CD4-positive, alpha-beta T cell treated with Interleukin-15 for 4 hours (primary cell): ENCODE measurements at places on chromosomes 1 and 21.

- no peak for DNase-seq
Observed at GRCh38 chr1:38814444-38814983, 45.1 kb downstream of the RRAGC start.

GRCh38 chr1:81920245-81920740 is 119.6 kb downstream of the ADGRL2 start:
- DNase-seq = no peak

- no peak for DNase-seq
Observed at GRCh38 chr1:191993549-191993948, 164.7 kb upstream of the RGS18 start.

DNA sequence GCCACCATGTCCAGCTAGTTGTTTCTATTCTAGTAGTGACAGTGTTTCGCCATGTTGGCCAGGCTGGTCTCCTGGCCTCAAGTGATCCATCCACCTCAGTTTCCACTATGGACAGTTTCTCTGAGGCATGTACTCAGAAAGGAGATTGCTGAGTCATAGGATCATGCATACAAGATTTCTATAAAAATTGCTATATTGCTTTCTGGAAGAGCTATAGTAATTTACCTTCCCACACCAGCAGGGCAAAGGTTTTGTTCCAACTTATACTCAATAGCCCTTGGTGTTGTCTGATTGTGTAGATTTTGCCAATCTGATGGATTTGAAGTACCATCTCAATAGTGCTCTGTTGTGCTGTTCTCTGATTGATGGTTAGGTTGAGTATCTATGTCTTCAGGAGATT is 15.6 kb upstream of the ATP1A1 start:
- DNase-seq = no peak

GRCh38 chr1:6278263-6278662 is 17.4 kb upstream of the GPR153 start:
- no peak for DNase-seq

GRCh38 chr21:18275781-18276180 is 31.1 kb downstream of the CHODL start:
- no peak for DNase-seq

DNA sequence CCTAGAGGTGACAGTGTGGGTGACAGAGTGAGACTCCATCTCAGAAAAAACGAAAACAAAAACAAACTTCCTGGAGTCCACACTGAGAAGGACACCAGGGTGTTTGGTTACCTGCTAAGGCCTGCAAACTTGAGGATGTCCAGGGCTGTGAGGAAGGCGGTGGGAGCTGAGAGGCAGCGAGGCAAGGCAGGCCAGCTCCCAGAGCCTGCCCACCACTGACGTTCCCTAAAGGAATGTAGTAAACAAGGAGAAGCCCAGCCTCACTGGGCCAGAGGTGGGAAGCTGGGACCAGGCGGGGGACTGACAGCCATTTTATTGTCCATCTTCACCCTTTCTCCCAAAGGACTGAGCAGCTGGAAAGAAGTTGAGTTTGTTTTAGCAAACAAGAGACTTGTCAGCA is 24.1 kb downstream of the SHISA4 start:
- no peak for DNase-seq

DNA sequence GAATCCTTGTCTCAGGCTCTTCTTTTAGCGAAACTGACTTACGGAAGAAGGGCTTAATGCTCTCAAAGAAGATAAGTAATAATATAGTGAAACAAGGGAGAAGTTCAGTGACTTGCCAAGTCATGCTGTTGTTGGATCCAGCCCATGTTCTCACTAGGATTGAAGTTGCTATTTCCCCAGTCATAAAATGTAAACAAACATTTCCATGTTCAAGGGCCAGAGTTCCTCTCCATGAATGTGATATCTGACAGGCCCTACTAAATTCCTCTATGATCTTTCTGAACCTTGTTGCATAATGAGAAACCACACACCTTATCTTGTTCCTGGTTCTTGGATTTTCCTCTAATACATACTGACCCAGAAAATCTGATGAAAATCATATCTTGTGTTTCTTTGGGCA is 876.5 kb upstream of the B3GALT2 start:
- DNase-seq = no peak

DNA sequence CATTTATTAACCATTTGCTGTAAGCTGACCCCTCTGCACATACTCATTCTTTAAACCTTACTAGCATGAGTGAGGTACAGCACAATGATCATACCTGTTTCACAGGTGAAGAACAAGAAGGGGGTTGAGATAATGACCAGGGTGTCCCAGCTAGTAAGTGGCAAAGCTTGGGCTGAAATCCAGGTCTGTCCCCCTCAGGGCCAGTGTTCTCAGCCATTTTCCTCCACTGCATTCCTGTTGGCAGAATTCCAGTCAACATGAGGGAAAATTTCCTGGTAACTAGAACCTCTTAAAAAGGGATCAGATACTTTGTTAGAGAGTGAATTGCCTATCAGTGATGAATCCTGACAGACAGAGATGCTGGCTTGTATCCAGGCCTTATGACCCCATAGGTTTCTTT is 48.1 kb downstream of the SPATA46 start:
- DNase-seq = no peak

DNA sequence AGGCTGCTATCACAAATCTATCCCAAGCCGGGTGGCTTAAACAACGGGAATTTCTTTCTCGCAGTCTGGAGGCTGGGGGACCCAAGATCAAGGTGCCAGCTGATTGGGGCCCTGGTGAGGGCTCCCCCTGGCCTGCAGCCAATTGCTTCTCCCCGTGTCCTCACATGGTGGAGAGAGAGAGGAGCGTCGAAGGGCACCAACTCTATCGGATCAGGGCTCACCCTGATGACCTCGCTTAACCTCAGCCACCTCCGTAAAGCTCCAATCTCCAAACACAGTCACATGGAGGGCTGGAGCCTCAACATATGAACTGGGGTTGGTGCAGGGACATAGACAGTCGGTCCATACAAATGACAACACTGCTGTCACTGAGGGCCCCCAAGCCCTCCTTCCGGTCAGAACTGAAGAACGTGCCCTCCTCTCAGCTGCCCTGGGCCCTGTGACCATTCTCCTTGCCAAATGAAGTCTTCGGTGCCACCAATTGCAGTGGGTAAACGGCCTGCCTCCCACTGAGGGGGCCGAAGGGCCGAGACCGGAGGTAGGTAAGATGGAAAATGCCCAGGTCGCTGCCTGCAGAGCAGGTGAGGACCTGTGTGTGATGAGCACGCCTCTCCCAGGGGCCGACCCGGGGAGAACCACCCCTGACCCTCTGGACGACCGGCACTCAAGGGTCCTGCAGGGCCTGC is 211.0 kb downstream of the TOMM20 start:
- no peak for DNase-seq

- no peak for DNase-seq
Observed at GRCh38 chr1:9653210-9653490, 1.6 kb downstream of the PIK3CD start.

DNA sequence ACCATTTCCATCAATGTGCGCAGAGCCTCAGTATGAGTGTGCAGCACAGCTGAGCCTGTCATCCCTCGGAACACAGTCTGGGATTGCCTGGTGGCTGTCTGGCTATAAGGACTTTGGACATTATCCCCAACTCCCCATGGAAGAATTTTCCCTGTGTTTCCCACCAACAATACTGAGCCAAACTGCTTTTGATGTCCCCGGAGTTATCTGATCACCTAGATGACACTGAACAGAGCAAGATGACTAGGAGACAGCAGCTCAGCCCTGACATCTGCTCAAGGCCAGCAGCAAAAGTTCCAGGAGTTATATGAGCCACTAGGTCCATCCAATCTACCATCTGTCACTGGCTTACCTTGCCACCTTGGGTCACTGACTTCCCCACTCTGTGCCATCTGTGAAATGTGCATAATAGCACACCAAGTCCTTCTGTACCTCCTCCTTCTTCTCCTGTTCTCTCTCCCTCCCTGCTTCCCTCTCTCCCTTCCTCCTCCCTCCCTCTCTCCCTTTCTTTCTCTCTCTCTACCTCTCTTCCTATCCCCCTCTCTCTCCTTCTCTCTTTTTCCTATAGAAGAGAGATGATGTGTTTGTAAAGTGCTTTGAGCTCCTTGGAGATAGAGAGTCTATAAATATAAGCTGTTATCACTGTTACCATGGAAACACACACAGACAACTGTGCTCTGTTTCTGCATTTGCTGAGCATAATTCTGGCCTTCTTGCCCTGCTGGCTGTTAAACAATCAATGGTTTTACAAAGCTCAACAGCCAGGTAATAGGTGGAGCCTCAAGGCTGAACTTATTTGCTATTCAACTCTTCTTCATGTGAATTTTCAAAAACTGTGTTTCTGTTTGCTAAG is 19.7 kb upstream of the ATP1B1 start:
- peak; percentile 19 for DNase-seq

- no peak for DNase-seq
Observed at GRCh38 chr1:246708166-246708565, 16.0 kb upstream of the SCCPDH start.

DNA sequence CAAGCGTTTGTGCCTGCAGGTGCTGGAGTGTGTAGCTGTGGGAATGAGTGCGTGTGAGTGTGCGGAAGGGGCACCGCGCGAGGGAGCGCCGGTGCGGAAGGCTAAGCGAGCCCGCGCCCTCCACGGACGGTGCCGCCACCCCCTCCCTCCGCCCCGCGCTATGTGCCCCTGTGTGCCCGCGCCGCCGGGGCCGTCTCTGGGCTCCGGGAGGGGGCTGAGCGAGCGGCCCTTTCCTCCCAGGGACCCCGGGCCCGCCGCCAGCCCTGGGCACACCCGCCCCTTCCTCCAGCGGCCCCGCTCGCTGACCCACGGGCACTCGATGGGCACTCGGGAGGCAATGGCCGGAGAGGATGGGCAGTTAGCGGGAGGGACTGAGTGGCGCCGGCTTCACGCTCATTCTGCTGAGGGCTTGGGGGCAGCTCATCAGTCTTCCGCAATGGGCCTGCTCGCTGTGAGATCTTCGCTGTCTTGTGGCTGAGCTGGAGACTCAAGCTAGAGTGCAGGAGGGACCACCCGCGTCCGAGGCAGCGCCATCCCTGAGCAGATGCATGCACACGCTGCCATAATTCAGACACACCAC is 8.6 kb upstream of the ADGRB2 start:
- no peak for DNase-seq

GRCh38 chr1:185679220-185679619 is 55.0 kb upstream of the HMCN1 start:
- no peak for DNase-seq

GRCh38 chr1:66137235-66137634 is 344.5 kb downstream of the PDE4B start:
- DNase-seq = no peak

- DNase-seq = no peak
Observed at GRCh38 chr1:209430821-209431259, 152.7 kb upstream of the CAMK1G start.

- no peak for DNase-seq
Observed at GRCh38 chr21:41018431-41018830, 149.5 kb upstream of the BACE2 start.

DNA sequence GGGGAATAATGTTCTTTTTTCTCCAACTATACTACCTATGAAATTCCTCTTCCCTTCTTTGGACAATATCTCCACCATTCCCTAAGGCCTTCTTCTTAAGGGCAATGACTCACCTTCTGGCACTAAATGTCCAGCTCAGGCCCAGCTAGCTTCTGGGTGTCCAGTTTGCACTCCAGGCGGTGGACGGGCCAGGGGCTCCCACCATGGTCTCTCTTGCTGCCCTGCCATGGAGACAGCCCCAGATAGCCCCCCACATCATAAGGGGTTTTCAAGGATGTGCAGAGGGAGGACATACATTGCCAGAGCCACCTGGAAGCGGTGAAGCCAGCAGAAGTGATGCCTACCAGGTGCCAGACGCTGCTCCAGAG is 43.8 kb downstream of the C1orf198 start:
- DNase-seq = no peak

DNA sequence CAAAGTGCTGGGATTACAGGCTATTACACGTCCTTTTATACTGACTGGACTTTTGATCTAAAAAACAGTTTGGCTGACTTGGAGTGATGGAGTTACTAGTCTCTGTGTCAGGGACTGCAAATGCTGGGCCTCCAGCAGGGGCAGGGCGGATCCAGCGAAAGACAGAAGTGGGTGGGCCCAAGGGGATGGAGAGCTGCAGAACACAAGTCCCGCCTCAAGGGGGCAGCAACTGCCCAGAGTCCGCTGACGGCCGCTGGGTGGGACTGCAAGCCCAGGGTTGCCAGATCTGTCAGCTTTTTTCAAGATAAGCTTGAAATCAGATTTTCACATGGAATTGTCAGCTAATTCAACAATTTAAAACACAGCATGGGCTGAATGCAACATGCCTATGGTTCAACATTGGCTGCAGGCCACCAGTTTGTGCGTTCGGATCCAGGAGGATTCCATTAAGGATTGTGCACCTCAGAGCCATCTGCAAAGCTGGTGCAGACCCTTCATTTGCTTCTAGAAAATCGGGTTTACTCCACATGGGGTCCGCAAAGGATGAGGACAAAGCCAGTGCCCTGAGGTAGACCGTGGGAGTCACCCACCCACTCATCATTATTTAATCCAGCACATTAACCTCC is 10.7 kb downstream of the STMN1 start:
- DNase-seq = peak; percentile 93

DNA sequence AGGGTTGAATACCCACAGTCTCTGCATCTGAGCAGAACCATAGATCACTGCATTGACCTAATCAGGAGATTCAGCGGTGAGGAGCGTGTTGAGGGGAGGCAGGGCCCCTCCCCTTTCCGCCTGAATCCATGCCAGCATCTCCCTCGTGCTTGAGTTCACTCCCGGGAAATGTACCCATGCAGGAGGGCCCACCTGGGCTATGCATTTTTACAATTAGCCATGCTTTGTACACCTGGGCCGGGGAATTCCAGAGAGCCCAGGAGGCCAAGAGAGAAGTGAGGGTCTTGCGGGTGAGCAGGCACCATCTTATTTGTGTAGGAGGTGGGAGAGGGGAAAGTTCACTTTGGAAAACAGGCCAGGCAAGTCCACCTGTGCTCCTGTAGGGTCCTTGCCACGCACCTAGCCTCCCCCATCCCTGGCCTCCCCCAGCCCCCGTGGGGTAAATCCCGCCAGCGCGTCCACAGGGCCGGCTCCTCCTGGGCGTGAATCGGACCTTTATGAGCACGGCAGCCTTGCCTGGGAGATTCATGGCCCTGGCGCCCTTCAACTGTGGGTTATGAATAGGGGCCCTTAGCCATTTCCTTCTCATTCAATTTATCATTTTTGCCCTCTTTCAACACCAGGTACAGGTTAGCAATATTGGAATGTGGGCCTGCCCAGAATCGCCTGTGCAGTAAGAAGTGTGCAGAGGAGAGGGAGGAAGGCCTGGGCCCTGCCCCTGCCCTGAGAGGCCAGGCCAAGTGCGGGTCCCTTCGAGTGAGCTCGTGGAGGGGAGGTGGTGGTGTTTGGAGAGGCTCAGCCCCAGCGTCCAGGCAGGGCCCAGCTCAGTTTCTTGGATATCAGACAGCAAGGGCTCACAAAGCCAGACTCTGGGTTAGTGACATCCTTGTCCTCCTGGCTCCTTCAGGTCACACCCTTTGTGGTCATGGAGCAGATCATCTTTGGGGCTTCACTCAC is 84.4 kb upstream of the ACTRT2 start:
- DNase-seq = no peak

DNA sequence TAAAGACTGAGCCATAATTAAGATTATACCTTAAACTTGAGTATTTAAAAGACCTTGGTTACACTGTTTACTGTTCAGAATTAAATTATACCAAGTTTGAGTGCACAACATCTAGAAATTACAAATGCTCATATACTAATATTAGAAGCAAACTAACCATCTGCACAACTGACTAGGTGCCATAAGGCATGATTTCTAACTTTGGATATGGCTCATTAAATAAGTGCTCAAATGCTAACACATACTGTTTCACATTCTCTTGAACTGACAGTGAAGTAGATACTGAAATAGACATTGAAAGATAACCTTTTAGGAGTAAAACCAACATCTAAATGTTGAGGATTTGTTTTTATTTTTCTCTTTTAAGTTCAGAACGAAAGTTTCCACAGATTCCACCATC is 74.1 kb downstream of the PRKAA2 start:
- DNase-seq = no peak

- DNase-seq = no peak
Observed at GRCh38 chr1:84299536-84300170, 1.9 kb upstream of the SAMD13 start.
